Lung (tissue), 17 donors: ENCODE measurements at places on chromosomes 7 and 10. TPM values are rescaled to one million over a fixed set of nuclear protein-coding genes. Genes with fewer than 3 reads are reported as not detected.

Gene NUB1
- total RNA-seq, result 47.4 TPM

Gene FAM24A
- not detected for total RNA-seq

Gene SSBP1
- total RNA-seq, result 96.8 TPM

- H3K27ac ChIP-seq, result no peak overlapping the region
- H3K4me3 ChIP-seq, result no peak overlapping the region
- no peaks in the 10 kb centered on the region for H3K36me3 ChIP-seq
- no peaks in the 10 kb centered on the region for H3K27me3 ChIP-seq
- no peaks in the 10 kb centered on the region for H3K4me1 ChIP-seq
These were observed 7.3 kb downstream of the SCART1 start for GRCh38 chr10:133461027-133461426.

Gene EGR2
- total RNA-seq, result 0.82 TPM

GRCh38 chr7:80106498-80107113 is 28.0 kb upstream of the GNAI1 start:
- H3K4me1 ChIP-seq, result peaks cover 4% of the 10 kb centered on the region
- no peaks in the 10 kb centered on the region for H3K36me3 ChIP-seq
- no peaks in the 10 kb centered on the region for H3K27me3 ChIP-seq
- DNase-seq, result no peak
- no peak overlapping the region for H3K4me3 ChIP-seq

DNA sequence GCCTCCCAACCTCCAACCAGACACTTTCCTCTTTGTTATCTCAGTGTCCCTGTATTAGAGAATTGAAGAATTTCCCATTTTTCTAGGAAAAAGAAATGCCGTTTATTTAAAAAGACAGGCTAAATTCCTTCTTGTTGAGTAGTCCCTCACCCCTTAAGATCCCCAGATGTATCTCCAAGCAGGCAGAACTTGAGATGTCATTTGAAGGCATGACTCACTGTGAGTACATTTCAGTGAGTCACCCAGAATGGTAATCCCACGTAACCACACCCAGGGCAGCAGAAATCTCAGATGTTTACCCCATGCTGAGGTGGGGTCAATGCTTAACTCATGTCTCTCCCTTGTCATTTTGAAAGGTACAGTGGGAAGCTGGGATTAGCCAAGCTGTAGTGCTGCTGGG is 4.4 kb downstream of the ZNF655 start:
- no peak overlapping the region for H3K4me3 ChIP-seq
- DNase-seq, result no peak
- H3K27me3 ChIP-seq, result no peaks in the 10 kb centered on the region
- H3K36me3 ChIP-seq, result peaks cover 35% of the 10 kb centered on the region
- peaks cover 3% of the 10 kb centered on the region for H3K4me1 ChIP-seq
- no peak overlapping the region for H3K27ac ChIP-seq

GRCh38 chr10:110458266-110458920 is 39.3 kb upstream of the DUSP5 start:
- H3K4me3 ChIP-seq, result no peak overlapping the region
- no peaks in the 10 kb centered on the region for H3K36me3 ChIP-seq
- DNase-seq, result peak; percentile 10
- no peaks in the 10 kb centered on the region for H3K4me1 ChIP-seq

DNA sequence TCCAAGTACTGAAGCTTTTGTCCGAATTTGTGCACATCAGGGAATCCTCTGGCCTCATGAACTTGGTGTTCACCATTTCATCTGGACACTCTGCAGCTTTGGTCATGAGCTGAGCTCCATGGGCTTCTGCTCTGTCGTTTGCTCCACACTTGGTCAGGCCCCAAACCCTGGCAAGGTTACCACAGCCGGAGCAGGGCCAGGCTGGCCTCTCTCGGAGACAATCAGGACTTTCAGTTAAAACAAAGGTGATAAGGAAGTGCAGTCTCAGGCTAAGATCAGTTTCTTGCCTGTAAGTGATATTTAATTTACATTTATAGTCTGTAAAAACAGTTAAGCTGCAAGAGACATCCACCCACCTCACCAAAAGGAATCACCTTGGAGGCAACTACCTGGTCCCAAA is 558.9 kb downstream of the PARD3 start:
- H3K4me3 ChIP-seq, result no peak overlapping the region
- H3K4me1 ChIP-seq, result peaks cover 17% of the 10 kb centered on the region
- no peaks in the 10 kb centered on the region for H3K27me3 ChIP-seq
- H3K27ac ChIP-seq, result no peak overlapping the region
- no peak for DNase-seq
- peaks cover 2% of the 10 kb centered on the region for H3K36me3 ChIP-seq

DNA sequence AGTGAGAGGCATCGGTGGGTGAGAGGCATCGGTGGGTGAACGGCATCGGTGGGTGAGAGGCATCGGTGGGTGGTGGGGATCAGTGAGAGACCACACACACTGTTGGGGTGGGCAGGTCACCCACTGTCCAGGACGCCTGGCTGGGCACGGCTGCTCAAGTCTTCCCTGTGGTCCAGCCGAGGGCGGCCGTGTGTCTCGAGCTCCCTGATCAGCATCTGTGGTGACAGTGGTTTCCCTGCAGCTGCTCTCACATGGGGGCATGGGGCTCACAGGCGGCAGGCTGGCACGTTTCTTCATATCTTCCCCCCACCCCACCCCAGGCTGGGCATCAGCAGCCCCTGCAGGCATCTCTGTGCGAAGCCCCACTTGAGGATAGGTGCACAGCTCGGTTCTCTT is 78.2 kb downstream of the NKX6-2 start:
- no peaks in the 10 kb centered on the region for H3K27me3 ChIP-seq
- DNase-seq, result no peak
- no peaks in the 10 kb centered on the region for H3K36me3 ChIP-seq
- no peak overlapping the region for H3K27ac ChIP-seq
- no peaks in the 10 kb centered on the region for H3K4me1 ChIP-seq
- no peak overlapping the region for H3K4me3 ChIP-seq

DNA sequence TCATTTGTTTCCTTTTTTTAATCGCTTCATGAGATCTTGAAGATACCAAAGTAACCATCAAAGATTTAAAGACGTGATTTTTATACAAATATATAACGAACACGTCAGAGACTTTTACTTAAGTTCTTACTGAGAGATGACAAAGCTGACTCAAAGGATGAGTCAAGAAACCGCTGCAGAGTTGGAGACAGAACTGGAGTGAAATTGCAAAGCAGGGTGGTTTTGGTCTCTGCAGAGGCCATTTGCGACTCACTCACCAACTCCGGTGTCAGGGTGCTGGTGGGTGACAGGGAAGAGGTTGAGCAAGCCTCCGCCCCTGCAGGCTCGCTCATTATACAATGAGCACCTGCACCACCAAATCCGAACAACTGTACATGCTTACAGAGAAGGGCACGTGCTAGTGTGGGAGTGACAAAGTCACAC is 75.2 kb downstream of the DNAJB6 start:
- peaks cover 17% of the 10 kb centered on the region for H3K36me3 ChIP-seq
- no peaks in the 10 kb centered on the region for H3K27me3 ChIP-seq
- H3K27ac ChIP-seq, result no peak overlapping the region
- no peak overlapping the region for H3K4me3 ChIP-seq
- no peak for DNase-seq

- no peak overlapping the region for H3K4me3 ChIP-seq
- no peaks in the 10 kb centered on the region for H3K36me3 ChIP-seq
- H3K27me3 ChIP-seq, result no peaks in the 10 kb centered on the region
- H3K4me1 ChIP-seq, result no peaks in the 10 kb centered on the region
These were observed 127.3 kb downstream of the CAMK1D start for GRCh38 chr10:12476656-12477055.

- H3K27ac ChIP-seq, result no peak overlapping the region
- H3K36me3 ChIP-seq, result no peaks in the 10 kb centered on the region
- H3K4me3 ChIP-seq, result no peak overlapping the region
- peaks cover 32% of the 10 kb centered on the region for H3K4me1 ChIP-seq
These were observed 95.2 kb upstream of the FAM133B start for GRCh38 chr7:92685136-92686042.

Gene AGR3
- 195 TPM for total RNA-seq

GRCh38 chr10:60414111-60414510 is 24.4 kb upstream of the ANK3 start:
- no peak overlapping the region for H3K27ac ChIP-seq
- no peak for DNase-seq
- H3K4me1 ChIP-seq, result no peaks in the 10 kb centered on the region
- no peaks in the 10 kb centered on the region for H3K27me3 ChIP-seq
- H3K36me3 ChIP-seq, result no peaks in the 10 kb centered on the region
- H3K4me3 ChIP-seq, result no peak overlapping the region

DNA sequence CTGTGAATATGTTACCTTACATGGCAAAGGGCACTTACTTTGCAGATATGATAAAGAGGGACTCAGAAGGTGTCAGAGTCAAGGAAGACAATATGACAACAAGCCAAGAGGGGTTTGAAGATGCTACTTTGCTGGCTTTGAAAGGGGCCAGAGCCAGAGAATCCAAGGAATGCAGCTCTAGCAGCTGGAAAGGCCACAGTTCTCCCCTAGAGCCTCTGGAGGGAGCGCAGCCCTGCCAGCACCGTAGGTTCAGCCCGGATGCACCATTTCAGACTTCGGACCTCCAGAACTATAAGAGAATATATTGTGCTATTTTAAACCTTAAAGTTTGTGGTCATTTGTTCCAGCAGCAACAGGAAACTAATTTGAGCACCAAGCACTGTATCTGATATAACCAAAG is 32.9 kb upstream of the WDR11 start:
- H3K27ac ChIP-seq, result no peak overlapping the region
- H3K4me3 ChIP-seq, result no peak overlapping the region
- no peaks in the 10 kb centered on the region for H3K36me3 ChIP-seq
- H3K4me1 ChIP-seq, result no peaks in the 10 kb centered on the region

DNA sequence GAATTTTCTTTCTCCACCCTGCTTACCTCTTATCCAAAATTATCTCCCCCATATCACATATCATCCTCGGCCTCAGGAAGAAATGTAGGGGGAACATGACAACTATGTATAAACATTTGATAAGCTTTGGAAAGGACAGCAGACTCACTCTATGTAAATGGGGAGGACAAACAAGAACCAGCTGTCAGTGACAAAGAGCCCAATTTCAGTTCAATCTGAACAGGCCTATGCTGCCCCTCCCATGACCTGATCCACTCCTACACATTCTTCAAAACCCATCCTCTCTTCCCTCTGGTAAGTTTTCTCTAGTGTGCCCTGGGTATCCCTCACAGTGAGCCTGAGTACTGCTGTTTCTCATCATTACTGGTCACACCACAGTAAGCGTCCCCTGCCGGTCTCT is 20.8 kb downstream of the FZD9 start:
- DNase-seq, result peak; percentile 53
- no peak overlapping the region for H3K4me3 ChIP-seq
- H3K36me3 ChIP-seq, result peaks cover 31% of the 10 kb centered on the region
- H3K4me1 ChIP-seq, result no peaks in the 10 kb centered on the region
- no peaks in the 10 kb centered on the region for H3K27me3 ChIP-seq
- no peak overlapping the region for H3K27ac ChIP-seq

- H3K4me1 ChIP-seq, result peaks cover 5% of the 10 kb centered on the region
- no peaks in the 10 kb centered on the region for H3K36me3 ChIP-seq
- H3K4me3 ChIP-seq, result no peak overlapping the region
- H3K27me3 ChIP-seq, result no peaks in the 10 kb centered on the region
- H3K27ac ChIP-seq, result no peak overlapping the region
- no peak for DNase-seq
These were observed 23.7 kb upstream of the RASSF4 start for GRCh38 chr10:44935966-44936295.

DNA sequence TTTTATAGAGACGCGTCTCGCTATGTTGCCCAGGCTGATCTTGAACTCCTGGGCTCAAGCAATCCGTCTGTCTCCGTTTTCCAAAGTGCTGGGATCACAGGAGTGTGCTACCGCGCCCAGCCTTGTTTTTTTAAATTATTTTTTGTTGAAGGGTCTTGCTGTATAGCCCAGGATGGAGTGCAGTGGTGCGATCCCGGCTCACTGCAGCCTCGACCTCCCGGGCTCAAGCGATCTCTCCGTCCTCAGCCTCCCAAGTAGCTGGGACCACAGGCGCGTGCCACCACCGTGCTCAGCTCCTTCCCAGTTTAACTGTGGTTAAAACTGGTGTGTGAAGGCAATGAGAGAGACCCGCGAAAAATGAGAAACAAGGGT is 11.0 kb upstream of the HNRNPF start:
- no peaks in the 10 kb centered on the region for H3K27me3 ChIP-seq
- H3K36me3 ChIP-seq, result no peaks in the 10 kb centered on the region
- H3K27ac ChIP-seq, result peak overlapping the region; percentile 94
- H3K4me1 ChIP-seq, result peaks cover 4% of the 10 kb centered on the region
- no peak for DNase-seq

Gene ABLIM1
- 93.4 TPM for total RNA-seq

GRCh38 chr10:102347236-102347828 is 48.2 kb upstream of the NFKB2 start:
- no peaks in the 10 kb centered on the region for H3K4me1 ChIP-seq
- H3K27ac ChIP-seq, result no peak overlapping the region
- H3K36me3 ChIP-seq, result peaks cover 8% of the 10 kb centered on the region
- H3K27me3 ChIP-seq, result no peaks in the 10 kb centered on the region

Gene SEMA3D
- 49.0 TPM for total RNA-seq

DNA sequence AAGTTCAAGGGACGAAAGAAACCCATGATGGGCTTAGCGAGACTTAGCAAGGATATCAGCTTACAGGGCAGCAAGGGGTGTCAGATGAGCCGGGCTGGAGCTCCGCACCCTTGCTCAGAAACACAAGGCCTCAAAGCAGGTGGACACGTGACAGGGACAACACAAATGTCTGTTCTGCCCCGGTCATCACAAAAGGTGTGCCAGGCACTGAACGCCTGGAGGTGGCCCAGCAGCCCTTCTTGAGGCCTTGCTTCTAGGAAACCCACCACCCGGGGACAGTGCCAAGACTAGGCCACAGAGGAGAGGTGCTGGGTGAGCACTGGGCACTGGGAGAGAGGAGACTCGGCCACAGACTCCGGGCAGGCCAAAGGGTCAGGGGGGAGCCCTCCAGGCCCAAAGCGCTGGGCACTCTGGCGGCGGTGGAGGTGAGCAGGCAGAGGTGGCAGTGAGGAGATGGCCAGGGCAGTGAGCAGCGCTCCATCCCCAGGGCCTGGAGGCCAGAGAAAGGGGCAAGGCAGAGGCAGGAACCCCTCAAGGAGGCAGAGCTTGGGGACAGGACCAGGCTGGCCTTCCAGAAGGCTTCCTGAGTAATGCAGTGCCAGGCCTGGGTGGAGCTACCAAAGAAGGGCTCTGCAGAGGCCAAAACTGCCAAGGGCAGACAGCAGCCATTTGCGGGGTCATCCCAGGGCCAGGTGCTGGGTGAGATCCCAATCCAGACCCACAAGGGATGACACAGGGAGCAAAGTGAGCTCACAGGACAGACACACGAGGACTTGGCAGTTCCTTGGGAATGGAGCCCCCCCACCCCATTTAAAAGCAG is 22.7 kb downstream of the EBF3 start:
- H3K4me3 ChIP-seq, result no peak overlapping the region
- H3K4me1 ChIP-seq, result peaks cover 6% of the 10 kb centered on the region
- no peaks in the 10 kb centered on the region for H3K36me3 ChIP-seq
- no peak for DNase-seq
- no peak overlapping the region for H3K27ac ChIP-seq

- no peaks in the 10 kb centered on the region for H3K27me3 ChIP-seq
- no peak for DNase-seq
- H3K27ac ChIP-seq, result no peak overlapping the region
- no peaks in the 10 kb centered on the region for H3K4me1 ChIP-seq
- H3K4me3 ChIP-seq, result no peak overlapping the region
These were observed 7.6 kb downstream of the PSMA2 start for GRCh38 chr7:42924223-42924838.
